ENCODE measurements at places on chromosomes 5 and 9. TPM values are rescaled to one million over a fixed set of nuclear protein-coding genes. Genes with fewer than 3 reads are reported as not detected.

Gene PCDHA1
- 1.0 TPM for total RNA-seq

Gene PCDHB10
- total RNA-seq = 5.9 TPM

Gene IER5L
- total RNA-seq = 17.5 TPM

Gene SPINK7
- not detected for total RNA-seq

Gene TMEM171
- 0.20 TPM for total RNA-seq

Gene GDA
- 4.3 TPM for total RNA-seq

Gene DCAF10
- 19.1 TPM for total RNA-seq

Gene DND1
- 0.72 TPM for total RNA-seq

Gene CENPH
- 11.8 TPM for total RNA-seq

Gene C7
- total RNA-seq = 95.1 TPM

Gene HCN1
- total RNA-seq = 16.7 TPM

Gene GABRG2
- total RNA-seq = 11.2 TPM

Gene CCNI2
- total RNA-seq = 1.3 TPM

Gene DDX4
- total RNA-seq = not detected

Gene CDH10
- total RNA-seq = 27.4 TPM

Gene LECT2
- not detected for total RNA-seq

Gene SOHLH1
- 0.50 TPM for total RNA-seq

Gene NANS
- total RNA-seq = 44.4 TPM

Gene HSPA9
- total RNA-seq = 218 TPM

Gene SHOC1
- total RNA-seq = not detected

Gene SHLD3
- 6.2 TPM for total RNA-seq

Gene LRRTM2
- total RNA-seq = 50.4 TPM

Gene ST8SIA4
- total RNA-seq = 10.0 TPM

Gene CAVIN4
- total RNA-seq = 3.1 TPM

Gene CD274
- total RNA-seq = 1.4 TPM

Gene DMRTA1
- 1.1 TPM for total RNA-seq

Gene CKMT2
- 7.0 TPM for total RNA-seq

Gene PLPP7
- total RNA-seq = 6.2 TPM

Gene HRH2
- total RNA-seq = 3.3 TPM

Gene SLC36A3
- total RNA-seq = not detected

Gene FOXD1
- 5.8 TPM for total RNA-seq

Gene DPP7
- 101 TPM for total RNA-seq

Gene TSSK1B
- total RNA-seq = 0.06 TPM
